Upper lobe of left lung (tissue), 6 donors: ENCODE measurements at places on chromosomes 11 and 22. TPM values are rescaled to one million over a fixed set of nuclear protein-coding genes. Genes with fewer than 3 reads are reported as not detected.

DNA sequence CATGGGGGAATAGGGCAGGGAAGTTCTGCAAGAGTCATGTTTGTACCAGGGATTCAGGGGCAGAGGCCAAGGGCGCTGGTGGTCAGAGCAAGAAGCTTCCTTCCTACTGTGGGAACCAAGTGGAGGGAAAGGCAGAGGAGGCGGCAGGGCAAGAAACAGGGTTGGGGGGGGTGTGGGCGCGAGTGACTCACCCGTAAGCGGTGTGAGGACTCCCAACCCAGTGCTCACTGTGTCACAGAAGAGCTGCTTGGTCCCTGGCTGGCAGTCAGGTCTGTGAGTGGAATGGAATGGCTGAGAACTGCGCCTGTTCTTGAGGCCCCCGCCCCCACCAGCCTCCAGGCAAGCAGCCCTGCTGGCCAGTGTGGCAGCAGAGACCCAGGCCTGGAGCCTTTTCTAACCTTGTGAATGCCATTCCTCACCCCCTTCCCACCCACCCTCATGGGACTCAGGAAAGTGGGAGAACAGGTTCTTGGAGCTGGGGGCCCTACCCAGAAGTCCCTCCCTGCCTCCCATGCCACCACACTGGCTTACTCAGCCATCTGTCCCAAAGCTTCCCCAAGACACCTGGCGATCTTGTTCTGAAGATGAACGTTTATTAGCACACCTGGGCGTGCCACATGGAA, 4.7 kb downstream of the LRRC10B start:
- no peak for DNase-seq
- peaks cover 21% of the 10 kb centered on the region for H3K4me1 ChIP-seq

GRCh38 chr22:38709306-38709705, 3.6 kb downstream of the GTPBP1 start:
- H3K27me3 ChIP-seq: no peaks in the 10 kb centered on the region
- H3K27ac ChIP-seq: no peak overlapping the region
- H3K36me3 ChIP-seq: peaks cover 5% of the 10 kb centered on the region
- H3K4me1 ChIP-seq: peaks cover 49% of the 10 kb centered on the region

DNA sequence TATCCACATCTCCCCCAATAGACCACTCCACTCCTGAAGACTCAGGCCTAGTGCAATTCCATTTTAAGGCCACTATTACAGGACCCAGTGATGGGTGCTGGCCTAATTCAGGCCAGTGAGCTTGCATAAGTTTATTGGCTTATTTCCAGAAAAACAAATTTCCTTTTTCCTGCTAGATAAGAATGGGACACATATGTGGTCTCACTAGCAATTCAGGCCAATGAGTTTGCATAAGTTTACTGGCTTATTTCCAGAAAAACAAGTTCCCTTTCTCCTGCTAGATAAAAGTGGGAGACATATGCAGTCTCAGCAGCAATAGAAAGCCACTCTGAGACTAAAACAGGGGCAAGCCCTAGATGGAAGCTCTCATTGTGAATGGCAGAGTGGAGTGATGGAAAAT, 22.4 kb downstream of the ADM start:
- H3K4me1 ChIP-seq: peaks cover 46% of the 10 kb centered on the region
- no peaks in the 10 kb centered on the region for H3K27me3 ChIP-seq
- peak overlapping the region; percentile 50 for H3K27ac ChIP-seq
- no peaks in the 10 kb centered on the region for H3K36me3 ChIP-seq
- no peak for DNase-seq

- peaks cover 44% of the 10 kb centered on the region for H3K4me1 ChIP-seq
- peak overlapping the region; percentile 40 for H3K27ac ChIP-seq
- DNase-seq: no peak
- no peaks in the 10 kb centered on the region for H3K36me3 ChIP-seq
- no peak overlapping the region for H3K4me3 ChIP-seq
- H3K27me3 ChIP-seq: no peaks in the 10 kb centered on the region
Measured at GRCh38 chr11:72743321-72744221, 8.6 kb downstream of the ARAP1 start.

KIAA1671 gene
- total RNA-seq: 30.9 TPM

DNA sequence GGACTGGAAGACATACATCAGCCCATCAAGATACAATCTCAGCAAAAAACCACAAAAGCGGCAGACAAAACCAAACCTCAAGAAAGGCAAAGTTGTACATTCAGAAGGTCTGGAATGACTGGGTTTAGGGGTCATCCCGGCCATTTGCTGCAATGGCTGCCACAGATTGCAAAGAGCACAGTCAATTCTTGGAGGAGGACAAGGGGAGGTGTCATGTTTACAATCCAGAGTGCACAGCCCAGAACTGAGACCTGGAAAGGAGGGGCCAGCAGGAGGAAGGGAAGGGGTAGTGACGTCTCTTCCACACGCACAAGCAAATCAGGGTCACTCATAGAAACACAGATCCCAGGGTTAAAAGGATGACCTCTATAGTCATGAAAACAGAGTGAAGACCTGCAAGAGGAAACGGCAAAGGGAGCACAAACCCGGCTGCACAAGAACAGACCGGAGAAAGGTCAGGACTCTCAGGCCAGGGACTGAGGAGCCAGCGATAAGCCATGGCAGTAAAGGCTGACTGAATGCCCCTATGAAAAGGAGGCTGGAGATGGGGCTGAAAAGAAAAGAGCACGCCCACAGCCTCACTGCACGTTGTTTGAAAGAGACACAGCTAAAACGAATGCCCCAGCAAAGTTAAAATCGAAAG, 18.2 kb upstream of the MUC5AC start:
- no peak overlapping the region for H3K27ac ChIP-seq
- H3K36me3 ChIP-seq: no peaks in the 10 kb centered on the region
- no peak overlapping the region for H3K4me3 ChIP-seq

DNA sequence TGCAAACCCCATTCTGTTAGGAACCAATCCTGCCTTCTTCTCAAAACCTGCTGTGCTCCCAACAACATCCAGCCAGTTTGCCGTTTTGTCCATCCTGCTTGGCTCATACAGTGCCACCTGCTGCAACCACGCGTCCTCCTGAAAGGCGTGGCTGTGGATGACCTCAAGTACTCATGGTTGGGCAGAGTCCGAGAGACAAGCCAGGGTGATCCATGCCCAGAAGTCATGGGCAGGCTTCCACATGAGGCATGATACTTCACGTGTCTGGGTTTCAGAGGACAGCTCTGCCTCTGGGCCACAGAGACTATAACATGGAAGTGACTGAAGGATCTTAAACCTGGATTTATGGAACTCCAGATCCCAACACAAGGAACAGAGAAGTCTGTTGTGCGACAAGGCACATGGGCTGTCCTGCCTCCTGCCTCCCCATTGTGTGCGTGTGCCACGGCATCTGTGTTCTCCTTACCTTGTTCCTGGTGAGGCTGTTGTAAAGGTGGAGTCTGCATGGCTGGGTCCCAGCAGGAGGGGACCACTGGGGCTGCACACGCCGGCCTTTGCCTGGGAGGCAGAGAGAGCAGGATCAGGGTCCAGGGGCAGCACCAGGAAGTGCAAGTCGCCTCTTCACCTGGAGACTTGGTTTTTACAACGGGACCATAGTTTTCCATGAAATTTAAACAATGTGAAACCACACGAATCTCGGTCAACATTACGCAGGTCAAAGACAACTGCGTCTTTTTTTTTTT, 15.4 kb downstream of the CARS1 start:
- H3K36me3 ChIP-seq: peaks cover 85% of the 10 kb centered on the region
- H3K4me1 ChIP-seq: peaks cover 16% of the 10 kb centered on the region
- no peaks in the 10 kb centered on the region for H3K27me3 ChIP-seq
- H3K4me3 ChIP-seq: no peak overlapping the region
- DNase-seq: no peak
- no peak overlapping the region for H3K27ac ChIP-seq

- H3K27ac ChIP-seq: peak overlapping the region; percentile 97
- H3K27me3 ChIP-seq: no peaks in the 10 kb centered on the region
- peak overlapping the region; percentile 63 for H3K4me3 ChIP-seq
- H3K4me1 ChIP-seq: peaks cover 17% of the 10 kb centered on the region
- H3K36me3 ChIP-seq: peaks cover 7% of the 10 kb centered on the region
- DNase-seq: no peak
Measured at GRCh38 chr11:4095509-4096230, 1.1 kb downstream of the RRM1 start.

ART5 gene
- total RNA-seq: not detected
